ENCODE measurements at places on chromosomes 11 and 22. TPM values are rescaled to one million over a fixed set of nuclear protein-coding genes. Genes with fewer than 3 reads are reported as not detected.

ME3 gene
- total RNA-seq, result 40.7 TPM

DNAJB7 gene
- not detected for total RNA-seq

NAP1L4 gene
- 97.7 TPM for total RNA-seq

UBE4A gene
- 40.5 TPM for total RNA-seq

OR8D1 gene
- not detected for total RNA-seq

HORMAD2 gene
- not detected for total RNA-seq

ST14 gene
- total RNA-seq, result not detected

MFNG gene
- 0.30 TPM for total RNA-seq

IRAG1 gene
- 69.0 TPM for total RNA-seq

GPR83 gene
- total RNA-seq, result not detected

KCNQ1OT1 gene
- total RNA-seq, result 3.9 TPM

DERL3 gene
- 0.85 TPM for total RNA-seq

SYT13 gene
- under 0.01 TPM for total RNA-seq

NXPE1 gene
- total RNA-seq, result not detected

FGF3 gene
- not detected for total RNA-seq

FAM111B gene
- total RNA-seq, result 4.2 TPM

CCDC34 gene
- total RNA-seq, result 5.1 TPM

MLC1 gene
- 0.43 TPM for total RNA-seq

IFITM1 gene
- 106 TPM for total RNA-seq

ROBO4 gene
- total RNA-seq, result 1.2 TPM
